ENCODE measurements at places on chromosomes 13 and 19.

DNA sequence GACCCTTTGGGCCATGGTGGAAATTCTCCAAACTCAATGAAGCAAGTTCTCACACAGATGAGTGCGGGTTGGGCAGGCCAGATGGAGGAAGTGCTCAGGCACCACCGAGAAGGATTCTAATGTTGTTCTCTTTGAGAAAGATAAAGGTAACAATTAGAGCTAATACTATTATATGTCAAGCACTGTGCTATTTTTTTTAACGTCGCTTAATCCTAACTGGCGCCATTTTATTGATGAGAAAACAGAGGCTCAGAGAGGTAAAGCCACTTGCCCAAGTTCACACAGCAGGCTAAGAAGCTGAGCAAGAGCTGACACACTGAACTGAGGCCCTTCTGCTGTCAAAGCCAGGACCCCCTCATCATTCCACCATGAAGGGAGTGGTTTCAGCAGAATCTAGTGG is 1.0 kb downstream of the FBL start:
- no peak for DNase-seq

- no peak for DNase-seq
Measured at GRCh38 chr13:112251930-112252585, 124.1 kb upstream of the SPACA7 start.

GRCh38 chr13:108166078-108166477 is 49.3 kb downstream of the LIG4 start:
- DNase-seq: no peak

- DNase-seq: no peak
Measured at GRCh38 chr19:10920781-10921180, 7.7 kb downstream of the YIPF2 start.

GRCh38 chr13:31224174-31224669 is 24.4 kb downstream of the B3GLCT start:
- DNase-seq: peak; percentile 46

GRCh38 chr13:24223341-24224231 is 63.1 kb downstream of the SPATA13 start:
- peak; percentile 41 for DNase-seq

DNA sequence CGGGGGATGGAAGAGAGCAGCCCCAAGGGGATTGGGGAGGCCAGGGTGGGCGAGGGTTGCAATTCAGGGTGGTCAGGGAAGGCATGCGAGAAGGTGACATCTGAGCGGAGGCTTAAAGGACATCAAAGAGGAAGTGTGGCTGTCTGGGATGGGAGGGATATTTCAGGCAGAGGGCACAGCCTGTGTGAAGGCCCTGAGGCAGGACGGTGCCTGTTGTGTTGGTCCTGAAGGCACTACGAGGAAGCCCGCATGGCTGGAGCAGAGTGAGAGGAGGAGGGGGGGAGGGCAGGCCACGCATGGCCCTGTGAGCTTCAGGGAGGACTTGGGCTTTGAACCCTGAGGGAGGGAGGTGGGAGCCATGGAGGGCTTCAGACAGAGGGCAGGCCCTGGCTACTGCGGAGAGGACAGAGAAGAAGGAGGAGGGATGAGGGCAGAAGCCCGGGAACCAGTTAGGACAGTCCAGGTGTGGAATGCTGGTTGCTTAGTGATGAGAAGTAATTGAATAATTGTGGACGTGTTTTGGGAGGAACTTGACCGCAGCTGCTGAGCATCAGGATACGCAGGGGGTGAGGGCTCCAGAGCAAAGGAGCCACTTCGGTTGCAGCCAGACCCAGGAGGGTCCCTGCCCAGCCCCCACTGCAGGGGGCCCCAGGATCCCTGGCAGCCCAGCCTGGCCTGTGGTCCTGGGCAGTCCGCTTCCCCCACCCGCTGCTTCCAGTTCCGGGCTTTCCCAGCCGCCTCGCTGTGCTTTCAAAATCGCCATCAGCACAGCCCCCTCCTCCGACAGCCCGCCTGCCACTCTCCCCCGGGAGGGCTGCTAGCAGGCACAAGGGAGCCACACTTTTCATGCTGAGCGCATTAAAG is 6.2 kb downstream of the TLE6 start:
- DNase-seq: peak; percentile 28

- DNase-seq: peak; percentile 49
Measured at GRCh38 chr19:6087074-6087571, 23.2 kb downstream of the RFX2 start.

DNA sequence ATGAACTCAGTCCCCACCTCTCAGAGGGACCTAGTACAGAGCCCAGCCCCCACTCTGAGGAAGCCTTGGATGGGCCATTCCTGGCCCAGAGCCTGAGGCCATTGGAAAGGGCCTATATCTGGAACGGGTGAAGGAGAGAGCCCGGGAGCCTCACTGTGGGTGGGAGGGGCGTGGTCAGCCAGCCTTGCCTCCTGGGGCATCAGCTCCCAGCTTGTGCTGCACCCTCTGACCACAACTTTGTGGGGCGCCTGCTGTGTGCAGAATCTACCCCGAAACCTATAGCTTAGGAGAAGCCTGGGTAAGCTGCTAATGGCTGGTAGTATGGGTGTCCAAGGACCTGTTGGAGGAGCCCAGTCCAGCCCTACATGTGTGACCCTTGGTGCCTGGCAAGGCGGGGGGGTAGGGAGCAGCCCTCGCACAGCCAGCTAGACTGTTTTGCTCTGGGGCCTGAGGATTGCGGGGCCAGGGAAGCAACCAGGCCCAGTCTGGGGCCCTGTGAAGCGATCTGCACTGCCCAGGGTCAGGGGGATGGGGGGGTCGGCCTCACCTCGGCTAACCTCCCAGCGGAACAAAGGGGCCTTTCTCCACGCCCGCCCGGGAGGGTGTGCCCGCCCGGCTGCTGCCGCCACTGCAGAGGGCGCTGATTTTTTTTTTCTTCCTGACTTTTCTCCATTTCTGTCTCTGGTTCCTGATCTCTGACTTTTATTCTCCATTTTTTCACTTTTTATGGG is 42.3 kb downstream of the LYL1 start:
- no peak for DNase-seq

GRCh38 chr19:48484931-48485612 is 15.9 kb downstream of the CYTH2 start:
- no peak for DNase-seq

DNA sequence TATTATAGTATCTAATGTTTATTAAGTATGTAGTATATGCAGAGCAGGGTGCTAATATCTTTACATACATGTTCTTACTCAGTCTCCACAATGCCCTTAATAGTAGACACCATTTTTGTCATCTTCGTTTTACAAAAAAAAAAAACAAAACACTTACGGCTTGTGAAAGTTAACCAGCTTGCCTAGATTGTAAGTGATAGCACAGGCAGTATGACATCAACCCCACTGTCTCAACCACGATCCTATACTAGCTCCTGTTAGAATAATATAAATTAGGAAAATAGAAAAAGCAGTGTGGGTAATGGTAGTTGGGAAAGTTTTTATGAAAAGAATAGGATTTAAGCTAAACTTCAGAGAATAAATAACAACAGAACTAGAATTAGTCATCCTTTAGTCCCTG is 34.3 kb downstream of the MICU2 start:
- no peak for DNase-seq

DNA sequence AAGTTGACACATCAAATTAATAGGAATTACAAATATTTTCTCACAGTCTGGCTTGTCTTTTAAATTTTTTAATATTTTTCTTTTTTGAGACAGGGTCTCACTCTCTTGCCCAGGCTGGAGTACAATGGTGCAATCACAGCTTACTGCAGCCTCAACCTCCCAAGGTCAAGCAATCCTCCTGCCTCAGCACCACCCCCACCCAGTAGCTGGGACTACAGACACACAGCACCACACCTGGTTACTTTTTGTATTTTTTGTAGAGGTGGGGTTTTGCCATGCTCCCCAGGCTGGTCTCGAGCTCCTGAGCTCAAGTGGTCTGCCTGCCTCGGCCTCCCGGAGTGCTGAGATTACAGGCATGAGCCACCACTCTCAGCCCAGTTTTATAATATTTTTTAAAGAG is 72.0 kb downstream of the SPATA13 start:
- DNase-seq: no peak

- no peak for DNase-seq
Measured at GRCh38 chr13:28321756-28322155, 173.2 kb downstream of the FLT1 start.

DNA sequence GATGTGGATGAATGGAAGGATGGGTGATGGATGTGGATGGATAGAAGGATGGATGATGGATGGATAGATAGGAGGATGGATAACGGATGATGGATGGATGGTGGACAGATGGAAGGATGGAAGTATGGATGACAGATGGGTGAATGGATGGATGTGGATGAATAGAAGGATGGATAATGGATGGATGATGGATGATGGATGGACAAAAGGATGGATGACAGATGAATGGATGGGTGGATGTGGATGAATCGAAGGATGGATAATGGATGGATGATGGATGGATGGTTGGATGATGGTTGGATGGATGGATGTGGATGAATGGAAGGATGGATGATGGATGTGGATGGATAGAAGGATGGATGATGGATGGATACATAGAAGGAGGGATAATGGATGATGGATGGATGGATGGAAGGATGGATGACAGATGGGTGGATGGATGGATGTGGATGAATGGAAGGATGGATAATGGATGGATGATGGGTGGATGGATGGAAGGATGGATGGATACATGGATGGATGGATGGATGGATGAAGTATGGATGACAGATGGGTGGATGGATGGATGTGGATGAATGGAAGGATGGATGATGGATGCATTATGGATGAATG is 39.3 kb downstream of the TMEM255B start:
- no peak for DNase-seq

DNA sequence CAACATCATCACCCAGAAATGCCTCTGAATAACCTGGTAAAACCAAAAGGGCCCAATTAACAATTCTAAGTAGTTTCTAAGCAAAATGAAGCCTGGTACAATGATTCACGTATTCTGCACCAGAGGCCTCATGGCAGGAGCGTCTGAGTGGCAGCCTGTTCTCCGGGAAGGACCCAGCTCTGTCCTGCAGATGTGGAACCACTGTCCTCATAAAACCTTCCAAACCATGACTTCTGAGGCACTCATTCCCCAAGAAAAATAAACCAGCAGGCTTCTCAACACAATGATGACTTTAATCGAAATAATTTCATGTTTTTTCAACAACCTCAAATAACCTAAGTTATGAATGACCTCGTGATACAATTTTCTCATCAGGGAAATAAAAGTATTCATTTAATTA is 89.9 kb downstream of the STK24 start:
- DNase-seq: no peak

- no peak for DNase-seq
Measured at GRCh38 chr19:1745589-1746031, 7.7 kb upstream of the ONECUT3 start.

Data from germinal center (tissue), 1 donor.